AML-193 (cell line): ENCODE measurements at places on chromosomes 7 and 10.

- DNase-seq: no peak
Observed at GRCh38 chr7:148986742-148987009, 41.6 kb downstream of the PDIA4 start.

DNA sequence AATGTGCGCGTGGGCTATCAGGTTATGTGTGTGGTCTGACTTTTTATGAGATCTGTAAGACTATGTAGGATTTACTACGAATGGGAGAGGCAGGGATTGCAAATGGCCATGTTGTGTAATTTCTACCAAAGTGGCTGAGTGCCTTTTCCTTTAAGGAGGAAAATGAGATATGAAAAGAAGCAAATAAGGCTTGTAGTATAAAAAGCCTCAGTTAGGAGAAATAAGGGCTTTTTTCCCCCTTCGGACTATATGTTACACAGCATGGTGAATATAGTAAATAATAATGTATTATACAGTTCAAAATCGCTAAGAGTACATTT, 447 bp upstream of the GPAM start:
- DNase-seq: no peak

GRCh38 chr7:44617225-44617890, 10.9 kb downstream of the OGDH start:
- DNase-seq: no peak

- DNase-seq: no peak
Observed at GRCh38 chr7:15043931-15044330, 141.4 kb upstream of the DGKB start.

GRCh38 chr10:43210556-43210955, 56.3 kb downstream of the RASGEF1A start:
- DNase-seq: no peak

- DNase-seq: no peak
Observed at GRCh38 chr10:125815764-125816163, 7.3 kb downstream of the UROS start.

DNA sequence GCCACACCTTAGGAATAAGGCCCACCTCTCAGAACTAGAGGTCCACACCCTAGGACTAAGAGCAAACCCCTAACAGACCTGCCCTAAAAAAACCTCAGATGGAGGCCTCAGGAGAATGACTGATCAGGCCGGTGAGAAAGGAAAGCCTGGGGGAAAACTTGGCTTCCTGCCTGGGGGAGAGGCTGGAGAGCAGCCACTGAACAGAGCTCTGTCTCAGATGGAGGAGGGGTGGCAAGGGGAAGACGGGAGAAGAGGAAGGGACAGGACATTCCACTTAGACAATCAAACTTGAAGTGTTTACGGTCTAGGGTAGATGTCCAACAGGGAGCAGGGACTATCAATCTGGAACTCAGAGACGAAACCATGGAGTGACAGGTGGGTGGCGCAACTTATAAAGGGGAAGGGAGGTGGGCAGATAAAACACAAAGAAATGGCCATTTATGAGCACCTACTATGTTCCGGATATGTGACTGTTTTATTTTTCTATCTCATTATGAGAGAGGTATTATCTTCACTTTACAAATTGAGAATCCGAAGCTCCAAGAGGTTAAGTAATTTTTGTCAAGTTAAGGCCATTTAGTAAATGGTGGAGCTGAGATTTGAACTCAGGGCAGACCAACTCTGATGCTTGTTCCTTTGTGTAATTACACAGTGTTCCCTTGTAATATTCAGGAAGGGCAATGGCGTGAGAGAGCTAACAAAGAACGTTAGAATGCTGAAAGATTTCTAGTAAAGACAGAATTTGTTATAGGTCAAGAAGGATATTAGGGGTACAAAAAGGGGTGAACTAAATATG, 82.6 kb downstream of the DNMBP start:
- no peak for DNase-seq

DNA sequence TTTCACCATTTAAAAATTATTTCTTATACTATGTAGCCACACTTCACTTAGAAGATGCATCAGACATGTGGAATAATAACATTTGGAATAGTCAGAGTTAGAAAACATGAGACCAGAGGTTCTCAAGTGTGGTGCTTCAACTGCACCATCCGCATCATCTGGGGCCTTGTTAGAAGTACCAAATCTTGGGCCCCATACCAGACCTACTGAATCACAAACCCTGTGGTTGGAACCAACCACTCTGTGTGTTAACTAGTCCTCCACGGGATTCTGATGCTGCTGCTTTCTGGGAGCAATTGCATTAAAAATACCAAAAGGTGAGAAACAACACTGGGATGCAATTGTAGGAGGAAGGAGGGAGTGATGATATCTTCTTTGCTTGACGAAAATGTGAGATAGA, 125.2 kb downstream of the GNAT3 start:
- no peak for DNase-seq

GRCh38 chr10:69480068-69480412, 28.8 kb downstream of the TSPAN15 start:
- no peak for DNase-seq

- no peak for DNase-seq
Observed at GRCh38 chr10:123463181-123463580, 203.0 kb upstream of the GPR26 start.

- DNase-seq: no peak
Observed at GRCh38 chr7:51823437-51823836, 506.8 kb upstream of the COBL start.

- no peak for DNase-seq
Observed at GRCh38 chr7:50376056-50376820, 71.7 kb downstream of the IKZF1 start.

DNA sequence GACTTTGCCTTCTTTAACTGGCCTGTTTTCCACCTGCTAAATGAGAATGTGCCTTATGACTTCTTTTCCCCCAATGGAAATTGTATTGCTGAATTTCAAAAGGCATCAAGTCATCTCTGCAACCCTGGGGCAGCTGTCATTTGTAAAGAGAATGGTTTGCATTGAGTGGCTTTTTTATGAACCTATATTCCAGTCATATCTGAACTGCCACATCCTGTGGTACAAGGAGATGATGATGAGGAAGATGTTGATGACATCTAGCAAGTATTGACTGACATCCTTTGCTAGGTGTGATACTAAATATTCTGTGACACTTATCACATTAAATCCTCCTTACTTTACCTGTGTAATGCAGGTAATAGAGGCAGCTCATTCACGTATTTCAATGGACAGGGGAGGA, 88.3 kb upstream of the KIAA1217 start:
- DNase-seq: no peak

- no peak for DNase-seq
Observed at GRCh38 chr10:101776161-101776817, 375 bp upstream of the FGF8 start.

DNA sequence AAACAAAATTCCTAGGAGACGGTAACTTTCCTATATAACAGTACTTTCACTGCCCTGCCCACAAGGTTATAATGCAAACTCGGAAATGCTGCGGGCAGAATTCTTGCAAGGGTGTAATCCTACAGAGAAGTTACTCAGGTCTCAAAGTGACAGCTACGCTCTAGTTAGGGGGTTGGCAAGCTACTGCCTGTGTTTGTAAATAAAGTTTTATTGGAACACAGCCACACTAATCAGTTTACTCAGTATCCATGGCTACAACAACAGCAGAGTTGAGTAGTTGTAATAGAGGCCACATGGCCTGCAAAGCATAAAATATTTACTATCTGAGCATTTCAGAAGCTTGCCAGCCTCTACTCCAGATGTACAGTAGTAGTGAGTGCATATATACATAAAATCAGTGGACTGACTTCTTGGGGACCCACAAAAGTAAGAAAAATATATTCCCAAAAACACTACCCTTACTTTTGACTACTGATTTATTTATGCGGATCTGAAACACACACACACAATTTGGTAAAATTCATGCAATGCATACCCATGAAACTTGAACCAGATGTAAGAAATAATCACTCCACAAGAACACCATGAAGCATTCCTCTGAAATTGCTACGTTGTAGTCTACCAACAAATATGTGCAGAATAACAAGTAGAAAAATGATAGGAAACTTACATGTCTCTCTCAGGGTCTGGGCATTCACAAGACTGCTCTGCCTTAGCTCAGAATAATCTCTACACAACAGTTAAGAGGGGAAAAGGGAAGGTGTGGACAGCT, 53.0 kb downstream of the SMURF1 start:
- DNase-seq: no peak

DNA sequence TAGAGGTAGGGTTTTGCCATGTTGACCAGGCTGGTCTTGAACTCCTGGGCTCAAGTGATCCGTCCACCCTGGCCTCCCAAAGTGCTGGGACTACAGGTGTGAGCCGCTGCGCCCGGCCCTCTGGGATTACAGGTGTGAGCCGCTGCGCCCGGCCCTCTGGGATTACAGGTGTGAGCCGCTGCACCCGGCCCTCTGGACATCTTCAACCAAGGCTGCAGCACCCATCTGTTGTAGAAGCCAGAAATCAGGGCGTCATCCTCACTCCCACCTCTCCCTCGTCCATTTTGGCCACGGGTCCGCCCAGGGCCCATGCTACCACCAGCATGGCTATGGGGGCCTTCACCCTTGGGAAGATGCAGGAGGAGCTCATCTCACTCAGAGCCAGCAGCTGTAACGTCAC, 38.5 kb upstream of the EBF3 start:
- DNase-seq: no peak

DNA sequence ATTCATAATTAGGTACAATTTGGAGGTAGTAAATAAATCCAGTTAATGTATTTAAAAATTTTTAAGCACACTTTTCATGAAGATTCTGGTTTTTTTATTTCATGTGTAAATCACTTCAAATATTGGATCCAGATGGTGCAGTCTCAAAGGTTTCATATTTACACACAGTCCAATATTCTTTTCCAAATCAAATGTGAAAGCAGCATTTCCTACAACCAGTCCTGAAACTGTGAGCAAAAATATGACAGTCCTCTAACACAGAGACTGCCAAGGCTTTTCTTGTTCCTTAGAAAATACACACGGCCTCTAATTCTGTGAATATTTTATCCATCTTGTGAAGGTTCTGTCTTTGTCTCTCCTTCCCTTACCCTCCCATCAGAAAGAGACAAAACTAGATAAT, 645.9 kb downstream of the ARL4A start:
- no peak for DNase-seq

GRCh38 chr10:30365278-30365677, 16.2 kb upstream of the MTPAP start:
- DNase-seq: no peak

DNA sequence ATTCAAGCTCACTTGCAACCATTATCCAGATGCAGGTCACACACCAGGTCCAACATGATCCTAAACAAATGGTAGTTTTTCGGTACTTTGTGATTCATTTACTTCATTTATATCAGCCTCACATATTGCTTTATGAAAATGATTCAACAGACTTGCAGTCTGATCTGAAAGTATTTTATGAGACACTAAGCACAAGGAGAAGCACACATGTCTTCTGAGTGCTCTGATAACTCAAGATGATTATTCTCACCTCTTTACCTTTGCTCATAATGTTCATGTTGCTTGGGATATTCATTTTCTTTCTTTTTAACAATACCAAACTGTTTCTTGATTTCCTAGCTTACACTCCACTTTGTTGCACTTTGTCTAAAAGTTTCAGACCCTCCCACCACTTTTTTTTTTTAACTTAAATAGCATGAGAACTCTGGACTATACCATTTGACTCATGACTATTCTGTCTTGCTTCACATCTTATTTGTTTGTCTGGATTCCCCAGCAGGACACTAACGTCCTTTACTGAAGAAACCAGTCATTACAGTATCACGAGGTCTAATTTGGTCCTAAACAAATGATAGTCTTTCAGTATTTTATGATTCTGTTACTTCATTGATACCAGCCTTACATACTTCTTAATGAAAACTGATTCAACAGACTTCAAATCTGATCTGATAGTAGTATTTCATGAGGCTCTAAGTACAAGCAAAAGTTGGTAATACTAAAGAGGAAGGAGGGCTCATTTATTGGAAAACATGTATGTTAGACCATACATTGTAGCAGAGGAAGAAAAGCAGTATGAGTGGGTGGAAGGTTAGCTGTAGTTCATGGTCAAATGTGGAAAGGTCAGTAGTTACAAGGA, 171.8 kb upstream of the AHR start:
- no peak for DNase-seq

DNA sequence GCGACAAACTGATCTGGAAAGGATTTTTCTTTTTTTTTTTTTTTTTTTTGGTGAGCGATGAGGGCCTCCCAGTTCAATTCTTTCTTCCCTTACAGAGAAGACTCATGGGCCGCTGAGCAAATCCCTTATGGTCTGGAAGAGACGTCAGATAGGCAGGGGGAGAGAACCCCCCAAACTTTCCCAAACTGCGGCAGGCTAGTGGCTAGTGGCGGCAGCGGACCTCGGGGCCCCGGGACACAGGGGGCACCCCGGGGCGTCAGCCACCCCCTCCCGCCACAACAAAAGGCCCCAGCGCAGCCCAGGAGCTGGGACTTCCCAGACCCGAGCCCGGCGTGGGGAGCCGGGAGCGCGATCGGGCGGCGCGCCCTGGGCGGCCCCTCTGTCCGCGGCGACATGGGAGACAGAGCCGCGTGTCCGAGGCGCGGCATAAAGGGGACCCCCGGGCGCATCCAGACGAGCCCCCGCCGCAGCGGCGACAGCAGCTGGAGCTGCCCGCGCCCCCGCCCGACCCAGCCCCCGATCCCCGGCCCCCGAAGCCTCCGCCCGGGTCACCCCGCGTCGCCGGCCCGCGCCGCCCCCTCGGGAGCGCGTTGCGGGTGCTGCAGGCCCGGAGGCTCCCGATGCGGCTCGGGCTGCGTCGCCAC, 755 bp downstream of the FAM171A1 start:
- DNase-seq: no peak

GRCh38 chr10:95788830-95789229, 32.9 kb downstream of the ENTPD1 start:
- no peak for DNase-seq

GRCh38 chr10:19772972-19773371, 43.3 kb upstream of the PLXDC2 start:
- DNase-seq: no peak

- DNase-seq: no peak
Observed at GRCh38 chr7:17181482-17181881, 117.0 kb upstream of the AHR start.

DNA sequence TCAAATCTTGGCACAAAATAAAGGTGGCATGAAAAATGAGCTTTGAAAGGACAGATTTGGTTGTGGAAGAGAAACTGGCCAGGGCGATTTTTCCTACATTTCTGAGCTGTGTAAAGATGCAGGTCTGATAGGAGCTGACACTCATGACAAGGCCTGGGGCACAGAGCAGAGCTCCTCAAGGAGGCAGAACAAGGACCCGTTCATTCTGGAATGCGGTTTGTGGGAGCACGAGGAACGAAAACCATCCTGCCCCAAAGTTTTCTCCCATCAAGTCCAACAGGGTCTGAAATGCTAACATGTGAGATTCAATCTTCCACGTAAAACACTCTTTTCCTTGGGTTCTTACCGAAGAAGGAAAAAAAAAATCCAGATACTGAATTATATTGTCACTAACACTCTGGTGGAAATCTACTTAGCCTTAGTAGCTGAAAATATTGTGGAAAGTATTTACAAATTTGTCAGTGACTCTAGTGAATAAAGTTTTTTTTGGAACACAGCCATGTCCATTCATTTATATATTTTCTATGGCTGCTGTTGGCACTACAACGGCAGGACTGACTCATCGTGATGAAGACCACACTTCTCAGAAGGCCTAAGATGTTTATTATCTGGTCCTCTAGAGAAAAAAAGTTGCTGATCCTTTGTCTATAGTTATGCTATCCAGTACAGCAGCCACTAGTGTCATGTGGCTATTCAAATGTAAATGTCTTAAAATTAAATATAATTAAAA, 215.7 kb downstream of the BAMBI start:
- no peak for DNase-seq
